Right atrium auricular region (tissue), 2 donors: ENCODE measurements at places on chromosomes 6 and 20.

- no peak for DNase-seq
These were observed 16.8 kb downstream of the CEP250 start for GRCh38 chr20:35472209-35472608.

DNA sequence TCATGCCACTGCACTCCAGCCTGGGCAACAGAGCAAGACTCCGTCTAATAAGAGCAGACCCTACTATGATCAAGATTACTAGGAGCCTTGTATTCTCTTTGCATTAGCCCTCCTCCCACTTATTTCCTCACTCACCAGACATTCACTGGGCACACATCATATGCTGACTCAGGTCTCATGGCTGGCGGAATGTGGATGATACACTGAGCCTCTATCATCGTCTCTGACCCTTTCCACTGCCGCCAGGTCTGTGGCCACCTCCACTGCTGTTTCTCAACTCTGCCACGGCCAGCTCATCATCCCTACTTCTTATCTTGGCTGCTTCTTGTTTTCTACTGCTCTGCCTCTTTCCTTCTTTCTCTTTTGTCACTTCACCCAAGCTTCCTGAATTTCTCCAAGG, 161.0 kb downstream of the BACH2 start:
- no peak for DNase-seq

- DNase-seq = no peak
These were observed 8.4 kb upstream of the NUP153 start for GRCh38 chr6:17714879-17715851.

GRCh38 chr20:53162251-53162835, 190.2 kb downstream of the TSHZ2 start:
- DNase-seq = peak; percentile 62

DNA sequence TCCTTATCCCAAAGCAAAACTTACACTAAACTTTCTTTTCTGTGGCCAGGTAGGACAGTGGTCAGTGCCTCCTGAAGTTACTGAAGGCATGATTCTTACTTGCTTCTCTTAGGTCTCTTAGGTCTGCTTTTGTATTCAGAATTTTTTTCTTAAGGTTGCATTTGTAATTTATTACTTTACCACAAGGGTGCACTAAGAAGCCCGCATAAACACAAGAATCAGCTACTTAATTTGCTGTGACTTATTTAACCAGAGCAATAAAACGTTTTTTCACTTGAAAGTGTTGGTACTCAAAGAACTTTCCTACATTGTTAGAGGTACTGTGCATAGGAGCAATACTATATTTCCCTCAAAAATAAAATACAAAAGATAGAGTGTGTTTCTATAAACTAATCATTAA, 75.4 kb upstream of the LAMA2 start:
- no peak for DNase-seq

- DNase-seq = no peak
These were observed 33.9 kb downstream of the REV3L start for GRCh38 chr6:111449129-111449528.

DNA sequence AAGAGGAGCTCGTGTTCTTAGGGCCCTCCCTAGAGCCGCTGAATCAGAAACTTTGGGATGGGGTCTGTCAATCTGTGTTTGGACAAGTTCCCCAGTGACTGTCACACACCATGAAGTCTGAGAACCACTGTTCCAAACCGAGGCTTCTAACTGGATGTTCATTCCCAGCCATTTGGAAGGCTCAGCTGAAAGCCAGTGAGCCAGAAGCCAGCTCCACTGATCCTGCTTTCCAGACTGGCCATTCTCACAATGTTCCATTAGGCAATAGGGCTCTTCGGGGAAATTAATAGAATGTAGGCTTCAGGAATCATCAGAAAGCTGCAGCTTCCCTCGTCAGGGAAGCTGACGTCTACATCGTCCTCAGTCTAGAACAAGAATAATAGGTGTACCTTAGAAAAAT, 90.8 kb upstream of the QKI start:
- no peak for DNase-seq

- no peak for DNase-seq
These were observed 111.2 kb upstream of the CNKSR3 start for GRCh38 chr6:154621686-154622085.

DNA sequence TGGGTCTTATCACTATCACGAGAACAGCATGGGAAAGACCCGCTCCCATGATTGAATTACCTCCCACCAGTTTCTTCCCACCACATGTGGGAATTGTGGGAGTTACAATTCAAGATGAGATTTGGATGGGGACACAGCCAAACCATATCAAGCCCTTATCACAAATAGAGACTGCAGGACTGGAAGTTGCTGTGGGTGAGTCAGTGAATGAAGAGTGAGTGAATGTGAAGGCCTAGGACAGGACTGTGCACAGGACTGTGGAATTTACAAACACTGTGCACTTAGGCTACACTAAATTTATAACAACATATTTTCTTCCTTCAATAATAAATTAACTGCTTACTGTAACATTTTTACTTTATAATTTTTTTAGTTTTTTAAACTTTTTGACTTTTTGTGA, 30.2 kb upstream of the BCAS1 start:
- no peak for DNase-seq

- peak; percentile 26 for DNase-seq
These were observed 2.2 kb upstream of the SDCBP2 start for GRCh38 chr20:1331101-1331500.

DNA sequence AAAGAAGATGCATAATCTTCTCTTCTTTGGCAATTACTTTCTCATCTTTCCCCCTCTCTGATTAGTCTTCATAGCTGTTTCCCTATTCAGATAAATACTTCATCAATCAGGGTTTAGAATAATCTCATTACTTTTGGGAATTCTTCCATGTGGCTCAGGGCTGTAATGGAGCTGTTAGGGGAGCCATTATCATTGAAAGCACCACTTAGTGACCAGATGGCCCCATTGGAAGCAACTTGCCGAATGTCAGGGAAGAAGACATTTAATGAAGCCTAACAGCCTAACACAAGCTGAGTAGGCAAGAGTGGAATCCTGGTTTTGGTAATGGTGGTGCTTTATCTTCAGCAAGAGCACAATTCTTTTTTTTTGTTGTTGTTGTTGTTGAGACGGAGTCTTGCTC, 45.0 kb downstream of the TIAM2 start:
- DNase-seq = no peak

GRCh38 chr20:59564171-59564570, 40.2 kb upstream of the PHACTR3 start:
- no peak for DNase-seq

- no peak for DNase-seq
These were observed 84.8 kb upstream of the SOX4 start for GRCh38 chr6:21508753-21509152.

DNA sequence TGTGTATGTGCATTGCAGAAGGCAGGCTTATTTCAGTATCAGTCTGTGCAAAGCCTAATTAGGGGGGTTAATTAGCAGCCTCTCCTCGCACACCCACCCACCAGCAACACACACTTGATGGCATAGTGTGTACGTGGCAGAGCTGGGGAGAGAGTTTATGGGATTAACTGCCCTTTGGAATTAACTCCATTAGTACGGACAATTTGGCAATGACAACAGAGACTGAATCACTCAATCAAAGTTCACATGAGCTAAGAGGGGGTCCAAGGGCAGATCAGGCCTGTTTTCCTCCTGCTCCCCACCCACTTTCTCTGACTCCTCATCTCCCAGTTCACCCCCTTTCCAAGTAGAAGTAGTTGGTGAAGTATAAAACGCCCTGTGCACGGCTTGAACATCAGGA, 69.5 kb downstream of the LRFN2 start:
- no peak for DNase-seq

DNA sequence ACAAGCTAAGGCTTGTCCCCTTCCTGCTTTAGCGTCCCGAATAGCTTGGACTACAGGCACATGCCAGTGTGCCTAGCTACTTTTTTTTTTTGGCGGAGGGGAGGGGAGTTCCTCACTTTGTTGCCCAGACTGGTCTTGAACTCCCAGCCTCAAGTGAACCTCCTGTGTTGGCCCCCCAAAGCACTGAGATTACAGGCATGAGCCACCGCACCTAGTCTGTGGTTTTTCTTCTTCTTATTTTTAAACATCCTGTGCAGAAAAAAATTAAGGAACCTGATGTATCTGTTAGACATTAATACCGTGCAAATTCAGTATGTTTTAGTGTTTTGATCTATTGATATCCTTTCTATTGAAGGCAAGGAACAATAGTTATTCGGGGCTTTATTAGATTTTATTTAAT, 25.7 kb downstream of the HIVEP1 start:
- no peak for DNase-seq

- DNase-seq = peak; percentile 18
These were observed 138.9 kb downstream of the DTNBP1 start for GRCh38 chr6:15523679-15524630.

- DNase-seq = no peak
These were observed 142.5 kb downstream of the SLC24A3 start for GRCh38 chr20:19354950-19355349.

DNA sequence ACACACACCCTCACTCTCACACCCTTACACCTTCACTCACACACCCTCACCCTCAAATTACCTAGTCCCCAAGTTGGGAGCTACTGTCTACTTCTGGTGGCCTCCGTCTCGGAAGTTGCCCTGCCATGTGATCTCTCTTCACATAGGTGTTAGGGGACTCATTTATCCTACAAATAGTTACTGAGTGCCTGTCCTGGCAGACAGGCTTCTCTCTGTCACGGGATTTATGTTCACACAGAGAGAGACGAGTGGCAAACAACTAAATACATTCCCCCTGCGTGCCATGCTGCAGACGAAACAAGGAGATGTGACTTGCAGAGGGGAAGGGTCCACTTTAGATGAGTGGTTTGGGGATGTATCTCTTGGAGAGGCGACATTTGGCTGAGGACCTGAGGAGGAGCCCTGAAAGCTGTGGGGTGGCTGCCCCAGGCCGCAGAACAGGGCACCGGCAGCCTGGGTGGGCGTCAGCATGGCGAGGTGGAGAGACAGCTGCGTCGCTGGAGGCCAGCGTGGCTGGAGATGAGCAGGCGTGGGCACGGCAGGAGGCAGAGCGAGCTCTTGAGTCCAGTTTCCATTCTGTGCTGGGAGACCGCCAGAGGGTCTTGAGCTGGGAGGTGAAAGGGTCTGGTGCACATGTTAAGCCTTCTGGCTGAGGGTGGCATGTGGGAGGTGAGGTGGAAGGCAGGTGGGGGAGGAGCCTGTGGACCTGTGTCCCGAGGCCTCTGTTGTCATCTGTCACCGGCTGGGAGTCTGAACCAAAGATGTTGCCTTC, 17.2 kb downstream of the DYNLT1 start:
- peak; percentile 58 for DNase-seq

GRCh38 chr20:56347628-56348304, 11.0 kb upstream of the FAM210B start:
- no peak for DNase-seq
